NCI-H526 (cell line): ENCODE measurements at places on chromosomes 2 and 18.
A peak's percentile ranks its signal among the peaks of the same experiment; 100 is the strongest.

GRCh38 chr2:45845566-45845965, 194.1 kb downstream of the PRKCE start:
- no peak for DNase-seq

DNA sequence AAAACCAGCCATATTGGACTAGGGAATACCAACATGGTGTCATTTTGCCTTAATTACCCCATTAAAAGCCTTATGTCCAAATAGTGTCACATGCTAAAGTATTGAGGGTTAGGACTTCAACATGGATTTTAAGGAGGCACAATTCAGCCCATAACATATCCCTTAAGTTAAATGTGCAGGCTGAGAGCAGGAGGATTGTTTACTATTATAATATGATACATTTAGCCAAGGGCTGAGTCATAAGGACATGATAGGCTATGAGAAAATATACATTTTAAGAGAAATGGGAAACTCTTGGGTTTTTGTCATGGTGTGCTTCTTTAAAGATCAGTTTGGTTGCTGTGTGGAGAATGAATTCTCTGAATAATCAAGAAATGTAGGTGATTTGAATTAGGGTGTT, 136.8 kb downstream of the RDH14 start:
- DNase-seq: no peak

DNA sequence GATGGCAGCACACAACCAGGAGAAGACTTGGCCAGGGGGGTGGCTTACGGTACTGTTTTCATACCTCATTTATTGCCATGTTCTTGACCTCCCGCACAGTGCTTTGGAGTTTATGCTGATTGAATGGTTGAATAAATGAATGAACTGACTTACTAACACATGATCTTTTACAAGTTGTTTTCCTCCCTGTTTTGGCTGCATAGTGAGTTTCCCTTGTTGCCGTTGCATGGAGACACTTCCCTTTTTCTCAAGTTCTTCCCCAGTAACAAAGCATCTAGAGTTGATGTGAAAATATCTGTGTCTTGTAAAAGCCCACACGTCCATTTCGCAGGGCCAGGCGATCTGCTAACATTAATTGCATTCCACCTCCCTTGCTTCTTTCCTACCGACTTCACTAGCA, 35.7 kb upstream of the RAB1A start:
- no peak for DNase-seq

DNA sequence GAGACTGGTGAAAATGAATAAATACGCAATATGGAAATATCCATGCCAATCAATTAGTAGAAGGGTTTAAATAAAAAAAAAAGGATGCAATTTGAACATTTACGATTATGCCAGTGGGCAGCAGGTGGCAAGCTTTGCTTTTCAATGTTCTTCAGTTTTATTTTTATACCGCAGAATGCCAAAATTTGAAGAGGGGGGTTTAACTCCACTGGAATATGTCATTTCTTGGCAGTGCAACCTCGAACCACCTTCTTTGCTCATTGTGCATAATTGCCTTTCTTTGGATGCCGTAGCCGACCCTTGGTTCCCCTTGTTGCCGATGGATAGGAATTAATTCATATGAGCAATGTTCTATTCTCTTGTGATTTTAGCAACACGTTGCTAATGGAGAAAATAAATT, 88.0 kb downstream of the LTBP1 start:
- no peak for DNase-seq

DNA sequence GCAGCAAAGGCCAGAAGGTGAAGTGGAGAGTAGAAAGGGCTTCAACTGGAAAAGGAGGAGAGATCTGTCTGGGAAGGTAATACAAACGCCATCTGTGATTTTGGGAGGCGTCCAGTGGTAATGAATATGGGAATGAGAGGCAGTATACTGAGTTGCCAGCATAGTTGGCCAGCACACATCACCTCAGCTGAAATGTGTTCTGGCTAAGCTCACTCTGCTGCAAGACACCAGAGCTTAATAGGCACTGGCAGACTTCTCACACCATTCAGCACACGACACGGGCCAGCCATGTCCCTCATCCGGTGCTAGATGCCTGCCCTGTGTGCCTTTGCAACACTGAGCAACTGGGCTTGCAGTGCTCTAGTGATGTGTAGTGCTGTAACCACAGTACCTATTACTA, 277.1 kb downstream of the PIEZO2 start:
- DNase-seq: no peak

DNA sequence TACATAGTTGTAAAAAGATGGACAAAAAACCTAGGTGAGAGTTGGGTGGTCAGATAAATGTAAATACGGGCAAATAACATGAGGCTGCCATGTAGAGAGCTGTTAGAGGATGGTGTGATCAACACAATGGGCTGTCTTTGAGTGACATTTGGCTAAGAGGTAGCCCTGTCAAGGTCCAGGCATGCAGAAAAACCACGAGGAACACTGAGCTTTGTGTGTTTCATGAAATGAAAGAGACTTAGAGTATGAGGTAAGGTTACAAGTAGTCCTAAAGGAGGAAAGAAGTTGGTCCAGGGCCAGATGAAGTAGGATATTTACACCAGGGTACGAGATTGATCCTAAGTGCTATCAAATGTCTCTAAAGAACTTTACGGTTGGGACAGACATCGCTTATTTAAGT, 160.9 kb downstream of the RDH14 start:
- DNase-seq: no peak

GRCh38 chr2:109351164-109351756, 222.3 kb downstream of the SH3RF3 start:
- no peak for DNase-seq

GRCh38 chr18:46071653-46072375, at the start of gene PSTPIP2:
Gene PSTPIP2 (minus strand): TSS chr18:46072260. CDS start chr18:46072188, 72 bp downstream.
- peak; percentile 65 for DNase-seq

DNA sequence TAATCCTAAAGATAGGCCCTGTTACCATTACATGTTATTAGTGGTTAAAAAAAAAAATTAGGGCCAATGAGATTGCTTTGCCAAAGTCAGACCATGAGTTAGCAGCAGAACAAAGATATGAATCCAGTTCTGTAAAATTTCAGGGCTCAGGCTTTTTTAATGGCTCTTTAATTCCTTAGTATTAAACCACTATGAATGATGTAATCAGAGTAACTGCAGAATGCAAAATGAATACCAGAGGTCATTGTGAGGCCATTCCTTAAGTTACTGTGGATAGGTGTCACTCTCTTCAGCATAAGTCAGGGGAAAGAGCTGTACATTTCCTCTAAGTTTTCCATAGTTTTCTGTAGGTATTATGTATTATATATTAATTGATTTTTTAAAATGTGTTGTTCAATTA, 42.2 kb upstream of the TBR1 start:
- DNase-seq: no peak

DNA sequence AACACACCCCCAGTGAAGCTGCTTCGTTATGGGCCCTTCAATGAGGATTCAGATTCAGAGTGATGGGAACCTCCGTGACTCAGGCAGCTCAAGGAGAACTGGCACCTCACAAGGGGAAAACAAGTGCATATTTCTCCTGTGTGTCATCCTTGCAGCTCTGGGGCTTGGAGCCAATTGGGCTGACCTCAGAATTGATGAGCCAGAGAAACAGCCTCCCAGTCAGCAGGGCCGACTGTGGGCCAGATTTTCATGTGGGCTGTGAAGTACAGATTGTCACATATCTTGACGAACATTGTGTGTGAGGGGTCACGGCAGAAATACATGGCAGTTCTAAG, 189.6 kb upstream of the SP5 start:
- DNase-seq: no peak

GRCh38 chr2:44930274-44931197, 11.0 kb upstream of the SIX3 start:
- peak; percentile 21 for DNase-seq

- DNase-seq: no peak
Observed at GRCh38 chr2:28619213-28620196, 123.6 kb downstream of the PLB1 start.

- no peak for DNase-seq
Observed at GRCh38 chr2:45640576-45640975, 10.9 kb upstream of the PRKCE start.

DNA sequence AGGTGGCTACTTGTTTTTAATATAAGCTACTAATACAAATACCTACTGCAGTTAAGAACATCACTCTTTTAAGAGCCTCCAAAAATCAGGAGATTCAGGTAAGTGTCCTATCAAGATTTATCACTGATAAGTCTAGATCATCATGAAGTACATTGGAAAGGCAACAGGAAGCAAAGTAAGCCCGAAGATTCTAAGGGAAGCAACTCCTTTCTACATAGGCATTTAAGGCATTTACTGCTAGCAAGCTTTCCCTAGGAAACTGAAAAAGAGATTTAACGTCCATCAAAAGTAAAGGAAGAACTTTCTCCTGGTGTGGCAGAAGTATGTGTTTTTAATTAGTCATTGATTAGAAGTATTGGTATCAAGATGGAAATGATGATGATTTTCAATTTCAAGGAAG, 3.7 kb downstream of the STK17B start:
- no peak for DNase-seq

DNA sequence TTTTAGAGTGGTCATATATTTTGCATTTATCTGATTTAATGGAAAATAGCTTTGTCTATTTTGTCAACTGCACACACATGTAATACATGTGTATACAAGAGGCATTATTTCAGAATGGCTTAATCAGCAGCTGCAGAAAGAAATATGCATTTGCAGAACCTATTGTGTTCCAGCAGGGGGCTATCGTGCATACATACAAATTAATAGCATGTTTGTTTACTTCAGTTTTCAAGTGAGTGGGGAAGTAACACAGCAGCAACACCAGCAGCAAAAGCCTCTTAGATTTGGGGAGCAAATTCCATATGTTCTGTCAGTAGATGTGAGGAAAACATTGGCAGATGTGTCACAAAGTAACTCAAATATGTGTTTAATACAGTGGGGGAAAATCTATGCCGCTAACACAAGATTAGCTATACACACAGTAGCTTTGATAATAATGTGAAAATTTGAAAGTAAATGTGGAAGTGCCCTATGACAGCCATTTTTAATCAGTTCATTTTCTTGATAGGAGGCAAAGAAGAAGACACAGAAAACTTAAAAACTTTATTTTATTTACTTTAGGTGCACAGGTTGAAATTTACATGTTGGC, 218.1 kb downstream of the WDR7 start:
- DNase-seq: peak; percentile 52

DNA sequence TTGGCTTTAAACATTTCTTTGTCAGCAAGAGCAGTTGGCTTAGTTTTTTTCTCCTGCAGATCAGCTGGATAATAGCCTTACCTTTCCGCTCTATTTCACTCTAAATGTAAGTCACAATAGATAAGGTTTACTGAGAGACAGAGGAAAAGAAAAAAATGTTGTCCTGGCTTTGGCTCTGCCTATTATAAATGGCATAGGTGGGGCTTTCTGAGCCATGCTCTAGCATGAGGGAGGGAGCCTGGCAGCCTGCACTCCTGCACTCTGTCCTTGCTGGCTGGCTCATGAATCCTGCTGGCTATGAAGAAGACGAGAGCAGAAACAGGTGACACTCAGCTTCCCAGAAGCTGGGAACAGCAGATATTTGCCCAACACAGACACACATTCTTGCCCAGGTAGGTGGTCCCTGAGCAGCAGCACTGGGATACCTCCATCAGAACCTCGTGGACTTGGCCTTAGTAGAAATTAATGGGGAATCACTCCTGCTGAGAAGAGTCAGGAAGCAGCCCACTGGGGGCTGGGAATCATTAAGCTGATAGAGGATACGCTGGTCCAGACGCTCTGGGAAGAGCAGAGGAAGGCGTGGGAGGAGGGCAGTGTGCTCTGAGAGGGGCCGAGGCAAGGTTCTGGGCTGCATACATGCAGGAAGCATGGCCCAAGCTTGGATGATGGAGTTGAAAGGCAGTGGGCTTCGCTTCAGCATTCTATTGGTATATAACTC, 514.4 kb upstream of the HS6ST1 start:
- no peak for DNase-seq

DNA sequence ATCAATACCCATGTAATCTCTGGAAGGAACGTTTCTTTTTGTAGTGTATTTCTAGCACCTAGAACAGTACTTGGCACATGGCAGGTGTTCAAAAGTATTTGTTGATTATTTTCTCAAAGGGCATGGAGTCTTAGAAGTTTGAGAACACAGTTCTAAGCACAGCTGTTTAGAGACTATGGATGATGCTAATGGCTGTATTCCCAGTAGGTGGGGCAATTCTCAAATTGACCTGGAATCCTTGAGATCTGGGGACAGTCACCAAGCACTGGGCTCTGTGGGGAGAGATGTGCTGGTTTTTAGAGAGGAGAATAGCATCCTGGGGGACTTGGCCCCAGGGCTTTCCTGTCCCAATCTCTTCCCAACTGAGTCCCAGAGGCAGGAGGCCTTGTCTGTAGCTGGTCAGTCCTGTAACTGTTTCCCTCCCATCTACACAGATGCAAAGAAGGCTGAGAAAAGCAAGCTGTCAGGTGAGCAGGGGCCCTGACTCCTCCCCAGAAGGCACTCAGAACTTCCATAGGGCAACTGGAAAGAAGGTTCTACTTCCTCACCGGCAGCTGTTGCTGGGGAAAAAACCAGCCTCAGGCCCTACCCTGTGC, 17.5 kb upstream of the IL36G start:
- DNase-seq: no peak

DNA sequence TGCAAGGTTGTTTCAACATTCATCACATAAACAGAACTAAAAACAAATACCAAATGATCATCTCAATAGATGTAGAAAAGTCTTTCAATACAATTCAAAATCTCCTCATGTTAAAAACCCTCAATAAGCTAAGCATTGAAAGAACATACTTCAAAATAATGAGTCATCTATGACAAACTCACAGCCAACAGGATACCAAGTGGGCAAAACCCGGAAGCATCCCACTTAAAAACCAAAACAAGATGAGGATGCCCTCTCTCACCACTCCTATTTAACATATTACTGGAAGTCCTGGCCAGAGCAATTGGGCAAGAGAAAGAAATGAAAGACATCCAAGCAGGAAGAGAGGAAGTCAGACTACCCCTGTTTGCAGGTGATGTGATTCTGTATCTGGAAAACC, 992.2 kb upstream of the PIK3C3 start:
- no peak for DNase-seq

- no peak for DNase-seq
Observed at GRCh38 chr18:43714343-43715010, 437.2 kb upstream of the SYT4 start.

- peak; percentile 65 for DNase-seq
Observed at GRCh38 chr2:104818264-104818663, 35.7 kb upstream of the POU3F3 start.

DNA sequence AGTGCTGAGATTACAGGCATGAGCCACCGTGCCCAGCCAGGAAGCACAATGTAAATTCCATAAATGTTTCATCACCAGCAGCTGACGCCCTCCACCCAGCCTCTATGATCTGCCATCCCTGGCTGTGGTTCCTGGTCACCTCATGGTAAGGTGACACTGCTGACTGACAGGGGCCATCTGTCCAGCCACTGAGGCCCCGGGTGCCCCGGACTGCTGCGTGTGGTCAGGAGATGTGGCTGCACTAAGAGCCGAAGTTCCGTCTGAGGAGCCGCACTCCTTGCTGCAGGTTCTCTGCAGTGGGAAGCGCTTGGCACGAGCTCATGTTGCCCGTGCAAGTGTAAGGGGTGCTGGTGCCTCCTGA, 10.9 kb downstream of the NTSR2 start:
- no peak for DNase-seq

DNA sequence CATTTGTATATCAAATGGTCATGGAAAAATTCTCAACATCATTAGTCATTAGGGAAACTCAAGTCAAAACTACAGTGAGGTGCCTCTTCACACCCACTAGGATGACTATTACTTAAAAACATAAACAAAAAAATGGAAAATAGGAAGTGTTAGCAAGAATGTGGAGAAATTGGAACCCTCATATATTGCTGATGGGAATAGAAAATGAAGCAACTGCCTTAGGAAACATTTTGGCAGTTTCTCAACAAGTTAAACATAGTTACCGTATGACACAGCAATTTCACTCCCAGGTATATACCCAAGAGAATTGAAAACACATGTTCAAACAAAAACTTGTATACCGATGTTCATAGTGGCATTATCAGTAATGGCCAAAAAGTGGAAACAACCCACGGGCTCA, 18.1 kb upstream of the CYP26B1 start:
- DNase-seq: no peak
